ENCODE measurements at places on chromosomes 16 and 17.

- no peak for DNase-seq
Observed at GRCh38 chr16:86202760-86203426, 303.9 kb downstream of the IRF8 start.

GRCh38 chr17:75908201-75908600 is 3.5 kb upstream of the MRPL38 start:
- DNase-seq: no peak

GRCh38 chr17:9241371-9241712 is 220.0 kb downstream of the NTN1 start:
- DNase-seq: no peak

DNA sequence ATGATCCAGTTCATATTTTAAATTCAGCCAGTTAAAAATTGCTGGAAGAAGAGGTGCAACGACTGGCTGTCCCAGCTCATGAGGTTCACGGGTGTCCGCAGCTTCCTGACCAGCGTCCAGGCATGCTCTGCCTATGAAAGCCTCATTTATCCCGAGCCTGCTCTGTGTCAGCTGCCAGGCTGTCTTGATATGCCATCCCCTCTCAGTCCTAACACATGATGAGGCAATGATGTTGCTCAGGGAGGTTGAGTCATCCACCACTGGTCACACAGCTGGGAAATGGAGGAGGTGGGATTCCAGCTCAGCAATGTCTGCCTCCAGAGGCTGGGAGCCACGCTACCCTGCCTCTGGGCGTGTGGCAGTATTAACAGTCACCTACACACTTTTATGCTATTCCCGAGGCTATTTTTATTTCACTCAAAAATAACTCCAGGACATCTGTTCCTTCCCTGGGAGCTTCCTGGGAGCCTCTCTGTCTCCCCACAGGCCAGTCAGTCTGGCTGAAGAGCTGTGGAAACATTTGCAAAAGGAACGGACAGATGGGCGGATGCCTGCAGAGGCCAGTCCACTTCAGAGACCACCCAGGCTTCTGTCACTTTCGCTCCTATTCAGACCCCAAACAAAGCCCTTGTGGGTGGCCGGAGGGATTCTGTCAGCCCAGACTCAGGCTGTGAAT is 22.5 kb downstream of the RAB11FIP4 start:
- no peak for DNase-seq

- no peak for DNase-seq
Observed at GRCh38 chr17:41539979-41540701, 12.0 kb upstream of the KRT19 start.

- DNase-seq: no peak
Observed at GRCh38 chr17:4807605-4808377, 839 bp downstream of the PLD2 start.

GRCh38 chr17:70172449-70172848 is 3.1 kb downstream of the KCNJ2 start:
- no peak for DNase-seq

DNA sequence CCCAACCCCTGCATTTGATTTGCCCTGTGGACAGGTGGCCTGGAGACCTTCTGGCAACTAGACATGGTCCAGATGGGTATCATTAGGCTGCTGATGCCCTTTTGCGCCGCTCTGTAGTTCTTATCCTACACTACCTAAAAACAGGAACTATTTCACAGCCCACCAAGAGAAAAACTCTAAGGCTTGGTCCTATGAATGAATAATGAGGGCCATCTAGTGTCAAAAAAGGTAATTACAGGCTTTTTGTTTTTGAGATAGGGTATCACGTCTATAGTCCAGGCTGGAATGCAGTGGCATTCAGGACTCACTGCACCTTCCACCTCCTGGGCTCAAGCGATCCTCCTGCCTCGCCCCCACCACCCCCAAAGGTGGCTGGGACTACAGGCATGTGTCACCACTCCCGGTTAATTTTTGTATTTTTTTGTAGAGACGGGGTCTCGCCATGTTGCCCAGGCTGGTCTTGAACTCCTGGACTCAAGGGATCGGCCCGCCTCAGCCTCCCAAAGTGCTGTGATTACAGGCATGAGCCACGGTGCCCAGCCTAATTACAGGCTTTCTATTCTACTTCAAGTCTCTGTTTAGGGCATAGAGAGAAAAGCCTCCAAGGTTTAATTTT is 20.9 kb downstream of the COIL start:
- no peak for DNase-seq

DNA sequence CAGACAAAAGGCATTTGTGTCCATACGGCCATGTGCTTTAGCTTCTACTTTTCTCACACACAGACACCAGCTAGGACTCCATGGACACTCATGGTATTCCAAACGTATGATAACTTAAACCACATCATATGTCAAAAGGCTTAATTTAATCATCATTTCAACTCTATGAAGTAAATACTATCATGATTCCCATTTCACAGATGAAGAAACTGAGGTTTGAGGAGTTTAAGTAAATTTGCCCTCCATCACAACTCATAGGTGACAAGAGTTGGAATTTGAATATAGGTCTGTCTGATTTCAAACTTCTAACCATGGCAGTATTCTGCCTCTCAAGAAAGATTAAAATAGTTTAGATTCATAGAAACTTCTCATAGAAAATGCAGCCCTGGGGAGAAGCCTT is 43.8 kb downstream of the CMC2 start:
- no peak for DNase-seq

GRCh38 chr17:46859996-46860395 is 8.6 kb downstream of the WNT9B start:
- no peak for DNase-seq

GRCh38 chr16:71514476-71514875 is 11.8 kb upstream of the CHST4 start:
- DNase-seq: no peak

DNA sequence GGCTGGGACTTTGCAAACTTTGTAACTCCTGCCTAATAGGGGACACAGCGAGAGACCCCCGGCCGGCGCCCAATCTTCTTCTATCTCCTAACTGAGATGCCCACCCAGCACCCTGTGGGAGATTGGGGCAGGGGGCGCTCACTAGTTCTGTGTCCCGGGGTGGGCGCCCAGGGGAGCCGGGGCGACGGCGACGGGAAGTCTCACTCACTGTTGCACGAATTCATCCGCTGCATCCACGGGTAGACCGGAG is 3.9 kb upstream of the HOXB5 start:
- DNase-seq: no peak

- no peak for DNase-seq
Observed at GRCh38 chr17:43220511-43221125, 7.8 kb downstream of the CCDC200 start.

DNA sequence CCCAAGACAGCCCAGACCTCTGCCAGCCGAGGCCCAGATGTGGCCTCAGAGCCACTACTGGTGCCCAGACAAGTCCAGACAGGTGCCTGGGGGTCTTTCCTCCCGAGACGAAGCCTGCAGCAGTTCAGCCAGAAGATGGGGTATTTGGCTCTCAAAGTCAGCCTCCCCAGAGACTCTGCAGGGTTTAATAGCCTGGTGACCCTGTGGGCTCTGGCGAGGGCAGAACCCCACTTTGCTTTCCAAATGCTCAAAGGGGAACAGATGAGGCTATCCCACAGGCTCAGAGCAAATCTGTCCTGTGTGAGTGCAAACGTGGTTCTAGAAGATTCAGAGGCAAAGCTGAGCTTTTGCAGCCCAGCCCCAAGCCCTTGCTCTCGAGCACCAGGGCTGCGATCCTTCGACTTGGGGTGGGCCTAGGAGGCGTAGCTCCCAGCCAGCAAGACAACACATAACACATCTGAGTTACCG is 236.0 kb downstream of the MRTFB start:
- DNase-seq: no peak

GRCh38 chr16:84180519-84181140 is 6.2 kb downstream of the TAF1C start:
- no peak for DNase-seq

DNA sequence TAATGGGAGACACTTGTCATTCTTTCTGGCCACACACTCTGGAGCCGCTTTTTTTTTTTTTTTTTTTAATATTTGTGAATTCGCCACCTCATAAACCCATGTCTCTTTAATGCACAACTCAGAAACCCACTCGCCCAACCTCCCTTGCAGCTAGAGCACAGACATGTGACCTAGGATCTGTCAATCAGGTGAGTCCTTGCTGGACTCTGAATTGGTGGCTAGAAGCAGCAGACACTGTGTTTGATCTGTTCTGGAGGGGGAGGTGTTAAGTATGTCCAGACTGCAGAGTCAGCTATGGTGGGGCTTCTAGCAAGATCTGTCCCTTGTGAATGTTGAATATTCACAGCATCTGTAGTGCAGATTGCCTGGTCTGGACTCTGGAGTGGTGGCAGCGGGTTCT is 112.1 kb downstream of the PRKCB start:
- no peak for DNase-seq

DNA sequence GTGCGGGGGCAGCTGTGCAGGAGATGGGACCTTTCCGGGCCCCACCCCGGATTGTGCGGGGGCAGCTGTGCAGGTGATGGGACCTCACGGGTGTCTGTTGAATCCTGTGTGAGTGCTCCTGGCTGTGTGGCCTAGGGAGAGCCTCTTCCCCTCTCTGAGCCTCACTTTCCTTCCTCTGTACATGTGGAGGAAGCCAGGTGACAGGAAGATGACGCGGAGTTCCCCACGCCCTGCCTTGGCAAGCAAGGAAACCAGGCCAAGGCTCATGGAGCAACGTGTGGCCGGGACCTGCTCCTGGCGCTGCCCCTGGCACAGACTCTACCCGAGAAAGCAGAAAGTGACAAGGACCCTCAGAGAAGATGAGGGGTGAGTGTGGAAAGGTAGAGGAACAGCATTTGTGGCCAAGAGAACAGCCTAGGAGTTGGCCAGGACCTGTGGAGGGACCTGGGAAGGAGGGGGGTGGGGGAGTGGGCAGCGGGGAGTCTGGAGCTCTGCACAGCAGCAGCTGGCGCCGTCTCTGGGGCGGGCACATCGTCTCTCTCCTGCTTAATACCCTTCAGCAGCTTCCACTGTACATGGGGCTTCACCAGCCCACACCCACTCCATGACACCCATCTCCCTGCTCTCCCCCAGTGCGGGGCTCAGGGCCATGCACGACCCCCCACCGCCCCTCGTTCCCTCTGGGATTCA is 38.4 kb upstream of the PABPN1L start:
- no peak for DNase-seq

DNA sequence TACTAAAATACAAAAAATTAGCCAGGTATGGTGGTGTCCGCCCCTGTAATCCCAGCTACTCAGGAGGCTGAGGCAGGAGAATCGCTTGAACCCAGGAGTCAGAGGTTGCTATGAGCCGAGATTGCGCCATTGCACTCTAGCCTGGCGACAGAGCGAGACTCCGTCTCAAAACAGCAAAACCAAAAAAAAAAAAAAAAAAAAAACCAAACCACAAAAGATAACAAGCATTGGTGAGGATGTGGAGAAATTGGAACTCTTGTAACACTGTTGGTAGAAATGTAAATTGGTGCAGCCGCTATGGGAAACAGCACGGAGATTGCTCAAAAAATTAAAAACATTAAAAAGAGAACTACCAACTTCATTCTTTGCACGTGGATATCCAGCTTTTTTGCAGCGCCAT is 119.4 kb downstream of the OR1D5 start:
- DNase-seq: no peak

- DNase-seq: no peak
Observed at GRCh38 chr17:69669441-69670178, 255.1 kb downstream of the MAP2K6 start.
